ENCODE measurements at places on chromosomes 11 and 22.

GRCh38 chr11:61140416-61140815 is 20.8 kb downstream of the VPS37C start:
- DNase-seq: no peak

DNA sequence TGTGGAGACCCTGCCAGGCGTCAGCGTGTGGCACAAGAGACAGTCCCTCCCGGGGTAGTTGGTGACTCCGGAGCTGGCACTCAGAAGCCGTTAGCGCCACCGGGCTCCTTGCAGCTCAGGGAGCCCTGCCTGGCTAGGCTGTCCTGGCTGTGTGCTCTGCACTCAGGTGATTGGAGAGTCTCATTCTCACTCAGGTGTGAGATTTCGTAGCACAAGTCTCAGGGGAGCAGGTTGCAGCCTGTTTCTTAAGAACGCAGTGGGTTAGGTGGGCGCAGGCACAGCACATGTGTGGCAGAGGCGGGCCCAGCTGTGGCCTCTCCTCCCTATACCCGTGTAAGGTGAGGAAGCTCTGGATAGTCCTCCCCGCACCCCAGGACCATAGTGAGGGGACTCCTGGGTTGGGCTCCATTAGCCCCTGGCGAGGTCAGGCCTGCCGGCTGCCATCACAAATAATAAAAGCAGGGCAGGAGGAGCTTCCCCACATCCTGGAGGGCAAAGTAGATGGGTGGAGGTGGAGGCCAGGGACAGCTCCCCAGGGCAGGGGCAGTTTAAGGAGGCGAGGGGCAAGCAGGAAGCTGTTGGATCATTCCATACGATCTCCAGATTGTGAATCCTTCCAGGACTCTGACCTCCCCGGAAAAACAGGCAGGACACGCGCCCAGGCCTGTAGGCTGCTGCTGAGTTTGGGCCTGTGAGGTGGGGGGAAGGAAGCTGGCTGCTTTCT is 39.4 kb downstream of the SBF1 start:
- DNase-seq: no peak

DNA sequence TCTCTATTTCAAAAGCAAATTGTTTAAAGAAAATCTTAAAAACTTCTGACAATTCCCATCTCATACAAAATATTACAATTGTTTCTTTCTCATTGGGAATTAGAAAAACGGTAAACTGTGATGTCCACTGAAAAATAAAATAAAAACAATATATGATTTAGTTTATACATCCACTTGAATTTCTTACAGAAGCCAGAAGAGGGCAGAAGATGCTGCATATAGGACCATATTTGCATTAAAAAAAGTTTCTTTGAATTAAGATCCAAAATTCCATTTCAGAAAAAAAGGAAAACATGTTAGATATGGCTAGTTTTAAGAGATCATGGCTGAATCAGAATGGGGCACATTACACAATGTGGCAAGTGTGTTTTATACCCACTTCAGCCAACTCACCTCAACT is 39.3 kb upstream of the LRRC4C start:
- no peak for DNase-seq

GRCh38 chr22:36497910-36498665 is 8.8 kb downstream of the FOXRED2 start:
- DNase-seq: no peak

GRCh38 chr11:43541993-43542392 is 138.5 kb upstream of the HSD17B12 start:
- no peak for DNase-seq

Measured in T follicular helper cell (primary cell).